Stimulated activated CD4-positive, alpha-beta T cell treated with anti-CD3 and anti-CD28 coated beads, Interleukin-4, amount 100 ng/mL, for 4 hours (primary cell): ENCODE measurements at places on chromosomes 5 and 9.

DNA sequence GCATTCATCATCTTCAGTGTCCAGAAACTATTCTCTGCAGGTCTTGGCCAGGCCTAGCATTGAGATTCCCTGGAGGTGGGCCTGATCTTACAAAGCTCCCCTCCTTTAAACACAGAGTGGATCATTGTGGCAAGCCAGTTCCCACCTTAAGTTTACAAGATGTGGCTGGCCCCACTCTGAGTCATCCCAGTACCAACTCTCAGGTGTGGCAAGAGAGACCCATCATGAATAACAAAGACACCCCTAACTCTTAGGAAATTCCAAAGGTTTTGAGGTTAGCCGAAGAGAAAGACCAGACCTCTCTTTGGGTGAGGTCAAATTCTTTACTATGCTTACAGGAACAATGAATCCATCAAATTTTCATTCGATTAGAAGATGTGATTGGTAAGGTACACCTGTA, 78.2 kb downstream of the RFK start:
- no peak for DNase-seq

GRCh38 chr5:154780128-154780527, 25.0 kb downstream of the LARP1 start:
- DNase-seq: no peak

DNA sequence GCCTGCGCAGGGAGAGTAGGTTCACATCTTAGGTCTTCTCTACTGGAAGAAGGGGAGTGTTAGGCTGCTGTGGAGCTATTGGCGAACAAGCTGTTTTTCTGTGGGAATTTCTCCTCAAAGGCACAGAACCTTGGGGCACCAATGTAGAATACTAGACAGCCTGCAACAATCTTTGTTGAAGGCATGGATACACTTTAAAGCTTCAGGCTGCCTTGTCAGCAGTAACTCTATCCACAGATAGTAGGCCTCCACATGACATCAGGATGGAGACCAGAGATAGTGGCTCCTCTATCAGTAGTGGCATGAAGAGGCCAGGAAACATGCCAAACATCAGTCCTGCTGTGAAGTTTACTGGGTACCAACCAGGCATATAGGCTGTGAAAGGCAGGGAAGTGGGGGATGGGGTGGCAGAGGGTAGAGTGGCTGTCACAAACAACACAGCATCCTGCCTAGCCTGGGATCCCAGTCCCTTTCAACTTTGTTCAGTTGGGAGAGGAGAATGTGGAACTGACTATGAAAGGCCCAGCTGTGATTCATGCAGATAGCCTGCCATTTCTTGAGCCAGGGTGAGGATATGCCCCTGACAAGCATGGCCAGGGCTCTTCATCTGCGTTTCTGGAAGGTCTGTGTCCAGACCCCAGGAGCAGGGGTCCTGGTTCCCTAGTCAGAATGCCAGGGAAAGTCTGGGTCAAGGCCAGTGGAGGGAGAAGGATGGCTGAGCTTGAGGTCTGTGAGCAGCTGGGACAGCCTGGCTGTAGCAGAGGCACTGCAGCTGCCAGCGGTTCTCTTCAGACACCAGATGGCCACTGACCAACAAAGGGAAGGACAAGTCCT, 1.0 kb upstream of the HK3 start:
- no peak for DNase-seq

GRCh38 chr9:94979904-94980507, 253.5 kb downstream of the AOPEP start:
- no peak for DNase-seq

GRCh38 chr9:90815183-90815943, 13.7 kb downstream of the SYK start:
- DNase-seq: peak; percentile 20

- DNase-seq: no peak
These were observed 16.9 kb downstream of the PRRX2 start for GRCh38 chr9:129682381-129682780.

DNA sequence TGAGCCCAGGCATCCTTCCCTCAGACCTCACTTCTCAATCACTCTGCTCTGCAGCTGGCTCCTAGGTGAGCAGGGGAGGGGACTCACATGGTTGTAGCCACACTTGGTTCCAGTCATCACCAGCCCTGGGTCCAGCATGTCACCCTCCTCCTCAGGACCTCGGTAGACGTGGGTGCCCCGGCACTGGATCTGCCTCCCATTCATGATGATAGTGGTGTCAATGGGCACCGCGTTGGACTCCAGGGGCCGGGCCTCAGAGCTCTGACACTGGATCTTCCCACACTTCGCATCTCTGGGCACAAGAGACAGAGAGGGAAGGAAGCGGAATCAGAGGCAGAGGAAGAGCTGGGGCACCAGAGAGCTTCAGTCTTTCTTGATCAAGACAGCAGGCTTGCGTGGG, 32.9 kb downstream of the NIPAL4 start:
- DNase-seq: no peak

DNA sequence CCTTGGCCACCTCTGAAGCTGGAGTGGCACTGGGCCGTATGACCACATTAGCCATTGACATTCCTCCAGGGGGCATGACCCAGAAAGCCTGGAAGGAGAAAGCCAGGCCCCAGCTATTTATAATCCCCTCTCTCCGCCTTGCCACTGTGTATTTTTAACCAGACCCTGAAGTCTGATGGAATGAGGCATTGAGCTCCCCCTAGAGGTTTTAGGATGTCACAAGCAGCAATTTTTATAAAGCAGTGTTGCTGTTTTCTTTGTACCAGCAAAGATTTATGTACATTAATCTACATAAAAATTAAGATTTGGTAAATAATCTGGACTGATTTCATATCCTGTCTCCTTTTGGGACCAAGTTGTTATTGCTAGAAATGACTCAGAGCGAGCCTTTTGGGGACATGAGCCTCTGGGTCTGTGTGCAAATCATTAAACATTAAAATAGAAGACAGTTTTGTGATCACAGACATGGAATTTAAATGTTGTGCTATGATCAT, 127.1 kb downstream of the TRIO start:
- DNase-seq: no peak
